ENCODE measurements at places on chromosomes 2 and 18.

GRCh38 chr2:159775021-159775420 is 23.0 kb downstream of the CD302 start:
- DNase-seq: no peak

DNA sequence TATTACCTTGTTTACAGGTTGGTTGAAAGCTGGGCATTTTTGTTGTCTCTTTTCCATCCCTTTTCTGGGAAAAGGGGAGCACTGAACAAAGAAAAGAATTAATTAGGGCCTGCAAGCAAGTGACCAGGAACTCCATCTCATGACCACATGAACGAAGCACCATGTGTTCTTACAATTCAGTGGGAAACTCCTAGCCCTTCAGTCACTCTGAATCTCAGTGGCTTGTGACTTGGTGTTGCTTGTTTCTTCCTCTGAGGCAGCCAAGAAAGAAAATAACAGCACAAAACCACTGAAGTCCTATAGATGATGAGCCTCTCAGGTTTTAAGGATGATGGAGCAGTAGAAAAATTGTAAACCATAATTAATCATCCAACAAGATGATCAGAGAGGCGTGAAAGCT is 129.1 kb upstream of the CAB39 start:
- no peak for DNase-seq

GRCh38 chr2:106561356-106561755 is 74.2 kb downstream of the CD8B2 start:
- peak; percentile 71 for DNase-seq

DNA sequence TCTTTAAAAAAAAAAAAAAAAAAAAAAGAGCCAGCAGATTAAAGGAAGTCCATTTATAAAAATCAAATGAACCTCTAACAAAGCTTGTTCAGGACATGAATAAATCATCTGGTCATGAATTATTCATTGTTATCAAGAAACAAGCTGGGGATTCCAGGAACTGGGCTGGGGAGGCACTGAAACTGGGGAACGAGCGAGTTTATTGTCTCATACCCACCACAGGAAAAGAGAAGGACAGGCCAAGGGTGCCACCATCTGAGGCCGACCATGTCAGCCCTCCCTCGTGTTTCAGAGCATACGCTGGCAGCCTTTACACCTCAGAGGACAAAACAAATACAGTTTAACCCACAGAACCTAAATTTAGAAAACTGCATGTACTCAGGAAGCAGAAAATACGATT is 164.2 kb downstream of the VWC2L start:
- DNase-seq: no peak

DNA sequence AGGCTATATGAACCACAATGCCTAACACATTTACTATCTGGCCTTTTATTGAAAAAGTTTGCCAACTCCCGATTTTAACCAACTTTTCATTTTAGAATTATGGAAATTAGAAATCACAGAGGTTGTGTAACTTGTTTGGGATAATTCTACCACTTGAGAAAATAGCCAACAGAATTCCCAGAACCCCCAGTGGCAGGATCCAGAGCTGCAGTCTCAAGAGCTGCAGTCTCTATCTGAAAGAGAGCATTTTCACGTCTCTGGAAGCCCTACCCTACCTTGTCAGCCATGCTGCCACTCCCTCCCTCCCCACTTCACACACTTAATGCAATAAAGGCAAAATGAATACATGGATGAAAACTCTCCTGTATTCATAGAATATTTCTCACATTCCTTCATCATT is 23.4 kb upstream of the TSPYL6 start:
- DNase-seq: no peak

DNA sequence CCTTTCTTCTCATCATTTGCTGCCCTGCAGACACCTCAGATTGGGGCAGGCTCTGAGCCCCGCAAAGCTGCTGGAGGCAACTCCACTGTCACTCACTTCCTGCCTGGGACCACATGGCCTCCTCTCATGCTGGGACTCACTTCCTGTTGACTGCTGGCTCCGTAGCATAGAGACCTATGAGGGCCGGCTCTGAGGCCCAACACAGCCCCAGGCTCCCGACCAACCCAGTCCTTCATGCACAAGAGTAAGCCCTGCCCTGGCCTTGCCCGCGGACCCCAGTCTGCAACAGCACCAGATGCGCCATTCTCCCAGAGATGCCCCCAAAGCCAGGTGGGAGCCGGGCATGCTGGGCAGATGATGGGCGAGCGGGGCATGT is 55.7 kb downstream of the DNMT3A start:
- DNase-seq: no peak

GRCh38 chr2:8606226-8606625 is 75.6 kb upstream of the ID2 start:
- DNase-seq: no peak

GRCh38 chr2:120436885-120437603 is 91.1 kb downstream of the INHBB start:
- DNase-seq: no peak

GRCh38 chr2:223601932-223602666 is at the start of gene SCG2:
Gene SCG2, minus strand, starts transcription at chr2:223602361. Its CDS starts 3,079 bp downstream, at chr2:223599282.
- peak; percentile 90 for DNase-seq

DNA sequence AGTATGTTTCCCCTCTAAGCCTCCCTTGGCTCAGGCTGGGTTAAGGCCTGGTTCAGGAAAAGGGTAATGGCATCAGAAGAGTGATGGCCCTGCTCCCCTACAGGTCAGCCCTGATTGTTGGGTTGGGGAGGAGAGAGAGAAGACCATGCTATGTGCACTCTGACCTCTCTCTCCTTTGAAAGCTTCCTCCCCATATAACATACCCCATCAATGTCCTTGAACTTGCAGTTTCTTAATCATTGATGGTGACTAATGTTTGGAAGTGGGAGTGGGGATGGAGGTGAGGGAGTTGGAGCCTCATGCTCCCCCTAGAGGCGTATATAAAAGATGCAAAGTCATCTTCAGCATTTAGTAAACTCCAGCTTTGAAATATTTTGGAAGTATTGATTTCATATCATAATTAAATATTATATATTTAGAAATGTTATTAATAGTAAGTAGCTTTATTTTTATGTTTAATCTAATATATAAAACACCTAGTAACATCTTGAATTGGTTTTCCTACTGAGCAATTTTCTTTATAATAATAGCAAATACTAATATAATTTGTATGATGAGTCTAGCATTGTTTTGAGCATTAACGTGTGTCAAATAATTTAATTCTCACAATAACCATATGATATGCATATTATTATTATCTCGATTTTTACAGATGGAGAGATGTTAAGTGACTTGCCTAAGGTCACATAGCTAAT is 8.8 kb downstream of the PLCL1 start:
- no peak for DNase-seq

DNA sequence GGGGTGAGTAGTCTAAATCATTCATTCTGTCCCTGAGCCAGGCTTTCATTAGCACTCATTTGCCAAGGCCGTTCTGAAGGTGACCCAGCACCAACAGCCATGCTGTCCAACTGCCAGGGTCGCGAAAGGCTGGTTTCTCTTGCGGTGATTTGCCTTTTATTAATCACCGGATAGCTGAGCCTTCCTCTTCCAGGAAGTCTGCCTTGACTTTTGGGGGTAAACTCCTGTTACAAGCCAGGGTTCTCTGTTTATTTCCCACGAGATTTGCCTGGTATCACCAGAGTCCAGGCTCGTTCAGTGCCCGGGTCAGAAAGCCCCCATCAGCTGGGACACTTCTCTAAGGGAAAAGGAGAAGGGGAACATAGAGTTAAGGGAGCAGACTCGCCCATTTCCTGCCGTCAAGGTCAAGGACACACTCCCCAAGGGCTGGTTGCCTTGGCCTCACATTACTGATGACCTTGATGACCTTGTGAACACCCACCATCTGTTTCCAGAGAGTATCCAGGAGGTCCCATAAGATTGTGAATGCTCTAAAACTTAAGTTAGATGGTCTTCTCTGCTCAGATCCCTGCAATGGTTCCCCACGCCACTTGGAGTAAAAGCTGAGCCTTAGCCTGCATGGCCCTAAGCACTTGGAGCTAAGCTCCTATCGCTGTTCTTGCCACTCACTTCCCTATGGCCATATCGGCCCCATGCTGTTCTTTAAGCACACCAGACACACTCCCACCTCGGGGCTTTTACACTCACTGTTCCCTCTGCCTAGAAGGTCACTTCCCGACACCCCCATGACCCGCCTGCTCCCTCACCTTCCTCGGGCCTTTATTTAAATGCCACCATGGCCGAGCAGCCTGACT is 118.0 kb upstream of the STPG4 start:
- DNase-seq: no peak

DNA sequence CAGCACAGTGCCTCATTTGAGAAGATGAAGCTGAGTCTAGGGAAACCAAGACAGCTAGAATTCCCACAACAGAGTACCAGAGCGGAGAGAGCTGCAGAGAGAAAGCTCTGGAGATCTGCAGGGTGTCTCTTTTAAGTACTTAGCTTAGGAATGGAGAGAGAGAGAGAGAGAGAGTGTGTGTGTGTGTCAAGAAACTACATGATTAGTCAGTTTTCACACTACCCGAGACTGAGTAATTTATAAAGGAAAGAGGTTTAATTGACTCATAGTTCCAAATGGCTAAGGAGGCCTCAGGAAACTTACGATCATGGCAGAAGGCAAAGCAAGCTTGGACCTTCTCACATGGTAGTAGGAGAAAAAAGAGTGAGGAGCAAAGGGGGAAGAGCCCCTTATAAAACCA is 64.0 kb downstream of the HIBCH start:
- DNase-seq: no peak

DNA sequence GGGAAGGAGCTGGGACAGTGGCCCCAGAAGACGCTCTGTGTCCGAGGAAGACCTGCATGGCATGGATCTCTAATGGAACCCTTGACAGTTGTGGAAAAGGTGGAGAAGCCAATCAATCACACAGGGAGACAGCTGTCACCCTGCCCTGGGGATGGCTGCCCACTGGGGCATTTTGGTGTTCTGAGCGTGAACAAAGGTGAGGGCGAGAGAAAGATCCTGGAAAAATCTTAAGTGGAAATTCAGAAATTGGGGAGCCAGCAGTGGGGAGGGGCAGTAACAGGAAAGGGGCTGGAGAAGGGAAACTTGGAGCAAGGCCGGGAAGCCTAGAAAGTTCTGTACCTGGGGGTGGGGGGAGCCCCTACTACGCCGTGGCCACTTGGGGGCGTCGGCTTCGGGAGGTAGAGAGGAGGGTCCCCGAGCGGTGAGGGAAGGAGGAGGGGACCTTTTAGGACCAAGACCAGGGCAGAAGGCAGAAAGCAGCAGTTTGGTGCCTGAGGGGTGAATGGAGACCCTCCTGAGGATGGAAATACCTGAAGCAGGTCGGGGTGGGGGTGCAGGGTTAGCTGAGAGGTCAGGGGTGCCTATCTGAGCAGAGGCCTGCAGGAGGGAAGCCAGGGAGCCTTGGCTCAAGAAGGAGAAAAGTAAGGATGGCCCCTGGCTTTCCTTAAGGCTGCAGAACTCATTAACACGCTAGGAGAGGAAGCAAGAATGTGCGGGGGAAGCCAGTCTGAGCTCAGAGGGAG is 30.0 kb downstream of the NGEF start:
- DNase-seq: no peak

DNA sequence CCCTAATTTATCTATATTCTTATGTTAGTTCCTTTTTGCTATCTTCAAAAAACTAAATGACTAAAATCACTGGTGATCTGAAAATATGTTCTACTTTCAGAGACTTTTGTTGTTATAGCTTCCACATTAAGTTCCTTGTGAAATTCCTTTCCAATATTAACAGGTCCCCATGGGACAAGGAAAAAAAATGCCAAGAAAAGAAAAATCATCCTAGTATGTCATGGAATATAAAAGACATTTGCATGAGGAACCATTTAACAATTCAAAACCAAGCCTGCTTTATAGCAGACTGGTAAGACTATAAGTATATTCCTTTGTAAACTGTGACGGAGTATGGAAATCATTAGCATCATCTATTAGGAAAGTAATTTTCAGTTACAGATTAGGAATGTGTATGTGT is 48.1 kb downstream of the COBLL1 start:
- no peak for DNase-seq

GRCh38 chr2:148876595-148877402 is 1.8 kb downstream of the KIF5C start:
- peak; percentile 85 for DNase-seq

DNA sequence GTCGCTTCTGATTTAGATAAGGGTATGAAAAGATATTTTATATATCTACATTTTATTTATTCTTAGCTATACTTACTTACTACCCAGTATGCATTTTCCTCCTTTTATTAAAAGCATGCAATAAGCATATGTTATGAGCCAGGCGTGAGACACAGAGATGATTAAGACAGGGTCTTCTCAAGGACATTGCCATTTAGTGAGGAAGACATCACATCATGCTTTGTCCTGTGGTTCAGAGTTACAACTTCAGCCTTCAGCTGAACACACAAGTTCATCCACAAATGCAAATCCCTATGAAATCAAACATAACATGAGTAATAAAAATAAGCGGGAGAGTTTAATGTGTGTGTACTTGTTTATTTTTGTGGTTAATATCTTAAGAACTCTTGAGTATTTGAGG is 30.2 kb downstream of the GRHL1 start:
- no peak for DNase-seq

GRCh38 chr18:51400721-51401120 is 203.2 kb upstream of the MEX3C start:
- DNase-seq: no peak

GRCh38 chr18:3223356-3223755 is 3.6 kb upstream of the MYOM1 start:
- no peak for DNase-seq

GRCh38 chr2:140502951-140503630 is 1627.7 kb downstream of the LRP1B start:
- no peak for DNase-seq

DNA sequence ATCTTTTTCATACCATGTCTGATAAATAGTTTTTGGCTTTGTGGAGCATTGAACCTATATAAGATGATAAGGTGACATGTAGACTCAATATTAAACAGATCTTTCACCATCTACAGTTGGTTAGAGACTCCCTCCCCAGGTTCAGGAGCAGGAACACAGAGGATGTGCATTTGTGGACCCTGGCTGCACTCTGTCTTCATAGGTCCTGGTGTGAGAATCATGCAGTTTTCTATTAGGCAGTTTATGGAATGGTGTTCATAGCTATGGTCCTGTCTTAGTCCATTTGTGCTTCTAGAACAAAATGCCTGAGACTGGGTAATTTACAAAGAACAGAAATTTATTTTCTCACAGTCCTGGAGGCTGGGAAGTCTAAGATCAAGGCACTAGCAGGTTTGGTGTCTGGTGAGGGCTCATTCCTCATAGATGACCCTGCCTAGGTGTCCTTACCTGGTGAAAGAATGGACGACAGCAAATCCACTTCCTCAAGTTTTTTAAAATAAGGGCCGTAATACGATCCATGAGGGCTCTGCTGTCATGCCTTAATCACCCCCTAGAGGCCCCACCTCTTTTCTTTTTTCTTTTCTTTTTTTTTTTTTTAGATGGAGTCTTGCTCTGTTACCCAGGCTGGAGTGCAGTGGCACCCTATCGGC is 35.3 kb upstream of the FAM98A start:
- DNase-seq: no peak

DNA sequence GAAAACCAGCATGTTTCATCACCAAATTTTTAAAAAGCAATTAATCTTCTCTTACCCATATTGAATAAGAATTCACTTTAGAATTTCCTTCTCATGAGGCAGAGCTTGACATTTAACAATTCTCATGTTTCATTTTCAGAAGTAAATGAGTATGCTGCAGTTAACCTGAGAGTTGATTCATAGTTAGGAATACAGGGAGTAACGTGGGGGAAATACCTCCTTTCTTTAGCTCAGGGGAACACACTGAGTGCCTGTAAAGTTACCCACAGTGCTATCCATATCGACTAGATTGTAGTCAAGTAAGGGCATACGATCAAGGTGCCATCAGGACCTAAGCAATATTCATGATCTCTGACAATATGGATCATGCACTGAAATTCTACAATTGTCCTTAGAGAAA is 38.9 kb upstream of the ATIC start:
- no peak for DNase-seq

GRCh38 chr2:12704378-12704777 is 12.4 kb upstream of the TRIB2 start:
- no peak for DNase-seq

GRCh38 chr2:45614330-45614729 is 3.3 kb upstream of the SRBD1 start:
- DNase-seq: no peak
